IgD-negative memory B cell (primary cell): ENCODE measurements at places on chromosomes 16 and 17. TPM values are rescaled to one million over a fixed set of nuclear protein-coding genes. Genes with fewer than 3 reads are reported as not detected.

Gene C16orf92
- not detected for polyA plus RNA-seq

Gene CHMP6
- 30.2 TPM for polyA plus RNA-seq

Gene SOX9
- polyA plus RNA-seq, result not detected

Gene ABAT
- 3.3 TPM for polyA plus RNA-seq

Gene VTN
- not detected for polyA plus RNA-seq

Gene CRISPLD2
- polyA plus RNA-seq, result not detected

Gene ENPP7
- polyA plus RNA-seq, result 0.89 TPM

Gene MRM3
- 32.2 TPM for polyA plus RNA-seq

Gene TBC1D28
- polyA plus RNA-seq, result not detected

Gene VAT1L
- polyA plus RNA-seq, result not detected

Gene PDE6G
- 1.5 TPM for polyA plus RNA-seq

Gene NPIPA5
- polyA plus RNA-seq, result 1.4 TPM

Gene MYH1
- polyA plus RNA-seq, result not detected

Gene DRC3
- 0.90 TPM for polyA plus RNA-seq

Gene MMP28
- 0.49 TPM for polyA plus RNA-seq

Gene TPSG1
- not detected for polyA plus RNA-seq

Gene CCL7
- not detected for polyA plus RNA-seq

Gene KRT12
- not detected for polyA plus RNA-seq

Gene TNFRSF17
- 83.0 TPM for polyA plus RNA-seq

Gene ADAD2
- polyA plus RNA-seq, result not detected

Gene DNASE1L2
- not detected for polyA plus RNA-seq

Gene RHOT1
- 17.0 TPM for polyA plus RNA-seq

Gene LAT
- 8.3 TPM for polyA plus RNA-seq

Gene HOXB9
- not detected for polyA plus RNA-seq

Gene MT1M
- polyA plus RNA-seq, result not detected

Gene AKAP1
- 21.4 TPM for polyA plus RNA-seq

Gene IGF2BP1
- polyA plus RNA-seq, result not detected

Gene CCL16
- polyA plus RNA-seq, result not detected

Gene TMEM204
- 2.9 TPM for polyA plus RNA-seq

Gene PITPNM3
- polyA plus RNA-seq, result not detected

Gene PRSS21
- 10.4 TPM for polyA plus RNA-seq

Gene PITPNC1
- polyA plus RNA-seq, result 26.0 TPM

Gene SOST
- polyA plus RNA-seq, result not detected

Gene ITGAX
- polyA plus RNA-seq, result 6.2 TPM

Gene PGP
- polyA plus RNA-seq, result 6.4 TPM

Gene DHRS7C
- not detected for polyA plus RNA-seq

Gene USP31
- polyA plus RNA-seq, result 0.44 TPM

Gene PLK1
- polyA plus RNA-seq, result 0.53 TPM

Gene LRRC46
- polyA plus RNA-seq, result 0.90 TPM

Gene RNU2-1
- not detected for polyA plus RNA-seq

Gene RHBDF1
- polyA plus RNA-seq, result not detected

Gene GDPD1
- polyA plus RNA-seq, result 2.6 TPM
